Glutamatergic neuron (in vitro differentiated cells): ENCODE measurements at places on chromosomes 1 and 21.

DNA sequence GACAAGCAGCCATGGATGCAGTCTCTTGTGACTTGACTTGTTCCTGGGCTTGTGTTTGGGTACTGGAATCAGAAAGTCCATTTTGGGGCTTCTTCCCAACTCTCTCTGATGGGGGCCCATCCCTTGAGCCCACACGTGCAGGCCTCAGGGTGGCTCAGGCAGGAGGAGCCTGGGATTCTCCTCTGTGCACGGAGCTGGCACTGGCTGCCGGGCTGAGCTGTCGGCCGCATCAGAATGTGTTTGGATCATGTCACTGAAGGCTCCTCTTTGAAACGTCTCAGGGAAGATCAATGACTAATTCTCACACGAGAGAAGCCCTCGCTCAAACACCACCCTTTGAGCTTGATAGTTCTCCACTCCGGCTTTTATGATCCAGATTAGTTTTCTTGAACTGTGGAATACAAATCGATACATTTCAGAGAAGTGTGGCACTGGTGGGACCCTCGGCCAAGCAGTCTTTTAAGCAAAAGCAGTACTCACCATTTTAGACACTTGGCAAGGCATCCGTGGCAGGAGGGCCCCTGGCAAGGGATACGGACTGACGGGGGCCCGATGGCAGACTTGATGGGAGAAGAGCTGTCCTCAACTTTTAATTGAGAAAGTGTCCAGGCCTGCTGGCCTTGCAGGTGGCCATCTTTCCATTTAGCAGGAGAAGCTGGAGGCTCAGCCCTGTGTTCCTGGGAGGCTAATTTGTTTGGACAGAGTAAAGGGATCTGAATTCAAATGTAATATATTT is 220.7 kb upstream of the C1orf174 start:
- DNase-seq, result no peak

GRCh38 chr1:212754193-212754592 is 37.4 kb downstream of the NSL1 start:
- DNase-seq, result no peak

- DNase-seq, result no peak
Measured at GRCh38 chr21:38833117-38833516, 27.4 kb downstream of the ETS2 start.

DNA sequence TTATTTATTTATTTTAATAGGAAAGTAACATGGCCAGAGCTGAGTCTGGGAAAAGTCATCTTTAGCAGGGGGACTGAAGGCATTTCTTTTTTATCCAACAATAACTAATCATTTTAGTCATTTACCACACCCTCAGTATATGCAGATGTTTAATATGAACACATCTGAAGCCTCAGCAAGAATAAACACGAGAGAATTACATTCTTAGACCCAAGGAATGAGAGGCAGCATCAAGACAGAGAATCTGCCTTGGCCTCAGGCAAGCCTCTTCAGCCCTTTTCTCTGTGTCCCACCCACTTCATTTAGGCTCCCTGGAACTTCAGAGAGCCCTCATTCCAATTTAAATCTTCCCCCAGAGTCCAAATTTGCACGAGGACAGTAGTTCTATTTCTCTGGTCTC is 17.0 kb upstream of the IGSF3 start:
- DNase-seq, result no peak

DNA sequence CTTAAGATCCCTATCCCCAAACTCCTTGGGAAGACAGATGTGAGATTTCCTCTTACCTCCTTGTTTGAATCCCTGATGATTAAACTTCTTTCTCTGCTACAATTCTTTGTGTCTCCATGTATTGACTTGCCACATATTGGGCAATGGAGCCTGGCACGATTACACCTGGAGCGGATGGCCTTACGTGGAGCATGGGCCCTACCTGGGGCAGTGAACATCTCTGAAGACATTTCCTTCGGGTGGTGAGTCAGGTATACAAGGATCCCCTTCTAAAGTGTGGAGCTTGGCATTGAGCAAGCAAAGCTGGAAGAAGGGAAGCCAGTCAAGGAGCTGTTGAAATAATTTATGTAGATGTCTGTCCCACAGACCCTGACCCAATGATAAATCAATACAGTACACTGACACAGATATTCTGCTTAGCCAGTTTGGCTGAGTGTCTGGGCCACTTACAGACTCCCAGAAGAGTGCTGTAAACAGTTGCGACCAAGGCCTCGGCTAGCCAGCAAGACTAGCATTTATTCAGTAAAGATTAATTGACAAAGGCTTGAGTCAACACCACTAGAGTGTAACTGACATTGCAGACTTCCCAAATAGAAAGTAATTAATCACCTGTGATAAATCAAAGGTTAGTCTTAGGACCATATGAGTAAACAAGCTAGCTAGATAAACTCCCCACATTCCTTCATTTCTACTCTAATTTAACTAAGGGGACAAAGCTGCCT is 83.1 kb upstream of the KCNK1 start:
- DNase-seq, result no peak

- no peak for DNase-seq
Measured at GRCh38 chr1:95415146-95415545, 181.1 kb downstream of the RWDD3 start.

DNA sequence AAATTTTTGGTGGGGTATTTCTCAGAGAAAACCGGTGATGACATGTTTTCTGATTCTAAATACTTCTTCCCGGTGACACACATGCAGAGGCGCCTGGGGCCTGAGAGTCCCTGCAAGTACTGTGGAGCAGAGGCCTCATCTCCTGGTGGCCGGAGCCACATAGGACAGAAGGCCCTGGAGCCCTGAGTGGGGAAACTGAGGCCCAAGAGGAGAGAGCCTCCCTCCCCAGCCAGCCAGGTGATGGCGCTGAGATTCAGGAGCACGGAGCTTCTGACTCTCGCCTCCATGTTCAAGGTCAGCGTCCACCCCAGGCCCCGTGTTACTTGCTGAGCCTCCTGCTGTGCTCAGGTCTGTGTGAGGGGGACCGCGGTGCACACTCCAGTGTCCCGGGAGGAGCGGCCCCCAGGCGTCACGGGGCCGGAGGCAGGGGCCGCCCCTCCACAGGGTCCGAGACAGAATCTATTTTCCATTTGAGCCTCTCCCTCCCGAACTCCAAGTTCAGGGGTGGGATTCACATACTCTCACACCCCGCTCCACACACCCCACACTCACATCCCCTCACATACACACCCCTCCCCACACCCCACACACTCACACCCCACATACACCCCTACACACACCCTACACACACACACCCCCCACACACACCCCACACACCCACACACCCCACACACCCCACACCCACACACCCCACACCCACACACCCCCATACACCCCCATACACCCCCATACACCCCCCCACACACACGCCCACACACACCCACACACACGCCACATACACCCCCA is 43.8 kb downstream of the SLX9 start:
- peak; percentile 18 for DNase-seq

DNA sequence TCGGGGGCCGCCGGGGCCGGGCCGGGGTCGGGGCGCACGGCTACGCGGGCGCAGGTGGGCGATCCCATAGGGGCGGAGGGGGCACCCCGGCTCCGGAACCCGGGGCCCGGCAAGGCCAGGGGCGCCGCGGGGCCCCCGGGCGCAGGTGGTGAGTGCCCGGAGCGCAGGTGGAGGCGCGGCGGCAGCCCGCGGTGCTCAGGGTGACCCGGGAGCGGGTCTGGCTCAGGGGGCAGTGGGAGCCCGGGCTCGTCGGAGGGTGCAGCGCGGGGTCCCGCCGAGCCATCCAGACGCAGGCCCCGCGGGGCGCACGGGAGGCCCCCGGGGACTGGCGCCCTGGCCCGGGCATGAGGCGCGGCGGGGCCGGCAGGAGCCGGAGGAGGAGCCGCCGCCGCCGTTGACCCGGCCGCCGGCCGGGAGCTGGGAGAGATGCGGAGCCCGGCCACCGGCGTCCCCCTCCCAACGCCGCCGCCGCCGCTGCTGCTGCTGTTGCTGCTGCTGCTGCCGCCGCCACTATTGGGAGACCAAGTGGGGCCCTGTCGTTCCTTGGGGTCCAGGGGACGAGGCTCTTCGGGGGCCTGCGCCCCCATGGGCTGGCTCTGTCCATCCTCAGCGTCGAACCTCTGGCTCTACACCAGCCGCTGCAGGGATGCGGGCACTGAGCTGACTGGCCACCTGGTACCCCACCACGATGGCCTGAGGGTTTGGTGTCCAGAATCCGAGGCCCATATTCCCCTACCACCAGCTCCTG is 489 bp downstream of the CELSR2 start:
- peak; percentile 55 for DNase-seq

GRCh38 chr1:179141592-179142251 is 59.9 kb downstream of the TOR3A start:
- DNase-seq, result no peak

- DNase-seq, result no peak
Measured at GRCh38 chr1:61604261-61604660, 120.7 kb downstream of the TM2D1 start.

DNA sequence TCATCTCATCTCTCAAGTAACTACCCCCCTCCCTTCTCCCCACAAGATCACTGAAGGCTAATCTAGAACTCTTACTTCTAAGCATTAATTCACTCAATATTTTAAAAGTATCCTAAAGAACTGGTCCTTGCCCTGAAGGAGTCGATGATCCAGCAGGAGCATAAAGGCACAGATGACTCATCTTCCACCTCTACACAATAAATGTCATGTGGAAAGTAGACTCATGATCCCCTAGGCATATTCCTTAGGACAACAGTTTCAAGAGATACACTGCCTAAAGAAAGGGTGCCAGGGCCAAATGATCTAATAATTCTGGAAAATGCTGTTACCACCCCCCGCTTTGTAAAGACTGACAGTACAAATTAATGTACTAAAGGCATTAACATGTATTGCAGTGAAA is 85.8 kb upstream of the DIRAS3 start:
- DNase-seq, result no peak

DNA sequence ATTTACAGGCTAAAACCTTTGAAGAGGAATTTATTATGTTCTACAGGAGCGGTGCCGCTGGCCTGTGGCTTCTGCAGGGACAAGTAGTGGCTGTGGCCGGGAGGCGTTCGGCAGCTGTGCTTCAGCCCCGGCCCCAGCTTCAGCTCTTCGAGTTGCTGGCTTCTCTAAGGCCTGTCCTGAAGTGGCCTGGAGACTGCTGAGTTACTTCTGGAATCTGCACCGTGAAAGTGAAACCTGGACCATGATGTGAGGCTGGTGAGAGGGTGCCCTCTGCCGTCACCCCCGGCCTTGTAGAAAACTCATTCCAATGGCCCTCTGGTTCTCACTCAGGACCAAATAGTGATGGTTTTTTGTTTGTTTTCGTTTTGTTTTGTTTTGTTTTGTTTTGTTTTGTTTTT is 48.1 kb downstream of the PRKCZ start:
- DNase-seq, result no peak

GRCh38 chr1:71233645-71234044 is 152.8 kb upstream of the ZRANB2 start:
- no peak for DNase-seq

- no peak for DNase-seq
Measured at GRCh38 chr1:47948126-47948525, 49.1 kb downstream of the TRABD2B start.

- DNase-seq, result no peak
Measured at GRCh38 chr1:195332102-195332501, 1276.1 kb downstream of the KCNT2 start.

DNA sequence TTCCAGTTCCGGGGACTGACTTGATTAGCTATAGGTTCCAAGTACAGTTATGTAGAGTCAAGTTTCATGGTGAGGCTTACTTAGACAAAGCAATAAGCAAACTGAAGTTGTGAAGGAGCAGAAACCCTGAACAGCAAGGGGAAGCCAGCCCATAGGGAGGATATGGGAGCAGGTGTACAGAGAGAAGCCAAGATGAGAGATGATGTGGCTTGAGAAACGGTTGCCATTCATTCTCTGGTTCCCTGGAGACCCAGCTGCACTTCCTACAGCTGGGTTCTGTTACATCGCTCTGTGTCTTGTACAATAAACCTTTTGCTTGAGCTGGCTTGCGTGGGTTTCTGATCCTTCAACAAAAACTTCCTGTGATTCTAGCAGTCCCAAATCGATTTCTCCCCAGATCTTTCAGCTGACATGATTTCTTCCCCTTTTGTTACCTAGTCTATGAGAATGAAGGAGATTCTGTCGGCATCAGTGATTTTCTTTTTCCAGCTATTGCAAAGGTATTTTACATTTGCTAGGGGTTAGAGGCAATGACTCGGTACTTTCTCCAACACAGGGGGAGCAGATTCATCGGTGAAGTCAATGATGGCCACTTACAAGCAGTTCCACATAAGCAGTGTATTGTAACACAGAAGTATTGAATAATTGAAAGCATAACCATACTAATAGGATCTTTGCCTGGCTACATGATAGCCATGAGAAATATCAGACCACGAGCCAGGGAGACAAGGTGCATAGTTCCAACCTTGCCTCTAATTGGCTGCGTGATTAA is 67.3 kb downstream of the URB2 start:
- DNase-seq, result peak; percentile 31

GRCh38 chr1:219293410-219293809 is 119.7 kb downstream of the LYPLAL1 start:
- no peak for DNase-seq

DNA sequence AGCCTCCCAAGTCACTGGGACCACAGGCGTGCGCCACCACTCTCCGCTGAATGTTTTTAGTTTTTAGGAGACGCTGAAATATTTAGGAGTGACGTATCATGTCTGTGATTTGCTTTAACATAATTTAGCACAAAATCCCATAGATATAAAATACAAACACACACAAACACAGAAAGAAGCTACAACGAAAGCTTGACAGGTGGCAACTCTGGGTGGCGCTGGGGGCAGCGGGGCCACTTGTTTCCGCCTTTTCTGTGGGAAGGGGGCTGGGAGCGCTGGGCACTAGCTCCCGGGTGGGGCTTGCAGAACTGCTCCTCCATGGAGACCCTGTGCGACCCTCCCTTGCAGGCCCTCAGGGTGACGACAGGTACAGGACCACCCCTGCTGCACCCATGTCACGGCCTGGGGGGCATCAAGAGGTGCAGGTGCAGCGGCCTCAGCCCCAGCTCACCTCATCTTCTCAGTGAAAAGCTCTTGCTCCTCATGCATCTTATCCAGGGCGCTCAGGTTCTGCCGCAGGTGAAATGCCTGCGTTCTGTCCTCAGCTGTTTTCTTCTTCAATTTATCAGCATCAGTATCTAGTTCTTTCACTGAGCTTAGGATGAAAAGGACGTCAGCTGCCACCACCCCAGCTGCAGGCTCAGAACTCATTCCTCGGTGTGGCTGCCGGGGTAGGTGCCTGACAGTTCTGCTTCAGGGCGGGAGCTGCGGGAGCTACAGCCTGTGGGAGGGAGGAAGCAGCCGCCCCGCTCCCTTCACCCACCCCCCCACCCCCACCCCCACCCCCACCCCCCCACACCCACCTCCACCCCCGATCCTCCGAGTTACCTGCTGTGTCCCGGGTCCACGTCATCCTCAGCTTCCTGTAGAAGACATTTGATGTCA is 15.3 kb downstream of the CFAP74 start:
- no peak for DNase-seq

GRCh38 chr1:18415448-18416027 is 65.2 kb upstream of the KLHDC7A start:
- DNase-seq, result no peak

DNA sequence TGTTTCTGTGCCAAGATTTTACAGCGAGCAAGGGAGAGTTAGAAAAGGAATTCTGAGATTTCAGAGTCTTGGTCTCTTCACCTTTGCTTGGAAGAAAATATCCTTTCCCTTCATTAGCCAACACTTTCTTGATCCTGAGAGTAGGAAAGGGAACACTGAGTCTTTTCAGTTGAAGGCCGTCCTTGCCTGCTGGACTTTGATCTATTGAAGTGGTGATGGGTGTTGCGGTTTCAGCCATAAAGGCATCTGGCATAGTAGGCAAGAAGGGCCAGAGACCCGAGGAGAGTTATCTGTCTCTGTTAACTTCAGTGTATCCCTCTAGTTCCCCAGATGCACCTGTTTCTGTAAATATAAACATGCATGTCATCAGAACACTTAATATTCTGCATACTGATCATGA is 9.7 kb downstream of the SELE start:
- no peak for DNase-seq
